ENCODE measurements at places on chromosomes 1 and 21.

GRCh38 chr1:34750610-34751009, 4.2 kb upstream of the GJB5 start:
- no peak for DNase-seq
- no peaks in the 10 kb centered on the region for H3K4me1 ChIP-seq
- H3K4me3 ChIP-seq = no peak overlapping the region
- no peaks in the 10 kb centered on the region for H3K27me3 ChIP-seq
- H3K36me3 ChIP-seq = no peaks in the 10 kb centered on the region
- H3K27ac ChIP-seq = no peak overlapping the region

- DNase-seq = peak; percentile 25
- H3K27ac ChIP-seq = no peak within 1 kb of the TSS
- H3K4me1 ChIP-seq = peaks cover 21% of the 10 kb centered on the region
- peak within 1 kb of the TSS; percentile 68 for H3K4me3 ChIP-seq
- no peaks in the 10 kb centered on the region for H3K27me3 ChIP-seq
- H3K36me3 ChIP-seq = no peaks in the 10 kb centered on the region
Measured at GRCh38 chr1:205504311-205505075, at the start of gene CDK18. Gene CDK18, plus strand, starts transcription at chr1:205504669. Its CDS starts 18,499 bp downstream, at chr1:205523168.

- H3K36me3 ChIP-seq = no peaks in the 10 kb centered on the region
- no peak overlapping the region for H3K27ac ChIP-seq
- no peaks in the 10 kb centered on the region for H3K4me1 ChIP-seq
- no peak for DNase-seq
Measured at GRCh38 chr1:107670397-107671040, 294.5 kb downstream of the VAV3 start.

GRCh38 chr1:118846443-118846842, 141.7 kb downstream of the TBX15 start:
- H3K36me3 ChIP-seq = no peaks in the 10 kb centered on the region
- DNase-seq = no peak
- H3K27ac ChIP-seq = no peak overlapping the region
- no peaks in the 10 kb centered on the region for H3K4me1 ChIP-seq

GRCh38 chr1:72218141-72218739, 64.1 kb downstream of the NEGR1 start:
- H3K27ac ChIP-seq = no peak overlapping the region
- H3K4me3 ChIP-seq = no peak overlapping the region
- no peak for DNase-seq
- no peaks in the 10 kb centered on the region for H3K36me3 ChIP-seq
- H3K27me3 ChIP-seq = no peaks in the 10 kb centered on the region

GRCh38 chr21:28337315-28337714, 655.4 kb downstream of the LTN1 start:
- DNase-seq = no peak
- no peaks in the 10 kb centered on the region for H3K27me3 ChIP-seq
- H3K36me3 ChIP-seq = no peaks in the 10 kb centered on the region
- no peak overlapping the region for H3K27ac ChIP-seq
- no peaks in the 10 kb centered on the region for H3K4me1 ChIP-seq

DNA sequence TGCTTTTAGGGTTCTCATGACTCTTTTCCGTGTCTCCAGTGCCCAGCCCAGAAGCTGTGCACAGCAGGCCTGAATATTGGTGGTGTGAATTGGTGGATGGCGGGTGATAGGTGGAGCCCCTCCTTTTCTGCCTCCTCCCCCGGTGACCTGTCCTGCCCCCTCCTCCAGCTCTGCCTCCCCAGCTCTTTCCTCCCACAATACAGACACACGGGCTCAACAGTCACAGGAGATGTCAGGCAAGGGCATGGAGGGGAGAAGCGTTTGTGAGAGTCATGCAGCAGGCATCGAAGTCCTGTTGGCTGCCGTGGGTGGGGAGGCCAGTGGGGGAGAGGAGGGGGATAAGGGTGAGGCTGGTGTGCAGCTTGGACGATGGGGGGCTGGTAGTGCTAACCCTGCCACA, 17.3 kb upstream of the TTC4 start:
- H3K4me1 ChIP-seq = no peaks in the 10 kb centered on the region
- peaks cover 3% of the 10 kb centered on the region for H3K27me3 ChIP-seq
- no peaks in the 10 kb centered on the region for H3K36me3 ChIP-seq
- DNase-seq = no peak
- H3K4me3 ChIP-seq = no peak overlapping the region

DNA sequence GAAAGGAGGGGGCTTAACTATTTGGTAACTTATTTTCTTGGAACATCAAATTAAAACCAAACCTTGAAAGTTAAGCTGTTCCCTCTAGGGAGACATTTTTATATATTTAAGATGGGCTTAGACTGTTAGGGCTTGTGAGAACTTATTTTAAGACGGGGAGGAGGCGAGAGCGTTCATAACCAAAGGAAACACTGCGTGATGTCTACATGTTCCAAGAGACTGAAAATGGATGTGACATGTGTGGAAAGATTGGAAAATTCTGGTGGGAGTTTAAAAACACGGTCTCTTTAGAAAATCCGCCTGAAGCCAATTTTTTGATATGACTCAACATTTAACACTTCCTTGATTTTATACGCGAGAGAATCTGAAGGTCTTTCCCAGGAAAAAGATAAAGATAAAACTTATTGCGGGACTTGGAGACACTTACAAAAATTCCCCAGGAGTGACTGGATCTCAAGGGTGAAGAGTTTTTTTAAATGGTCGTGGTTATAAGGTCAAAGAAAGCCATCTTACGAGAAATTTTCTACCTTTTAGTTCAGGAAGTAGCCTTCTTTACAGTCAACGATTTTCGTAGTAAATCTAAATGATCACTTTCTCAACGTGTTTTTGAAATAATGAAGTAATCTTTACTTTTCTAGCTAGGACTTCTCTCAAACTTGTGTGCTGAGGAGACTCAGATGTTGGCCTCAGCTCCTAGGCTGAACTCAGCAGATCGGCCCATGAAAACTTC, 828 bp downstream of the PNRC2 start:
- H3K4me3 ChIP-seq = peak overlapping the region; percentile 61
- peaks cover 26% of the 10 kb centered on the region for H3K36me3 ChIP-seq
- no peaks in the 10 kb centered on the region for H3K27me3 ChIP-seq
- H3K27ac ChIP-seq = peak overlapping the region; percentile 97
- H3K4me1 ChIP-seq = peaks cover 11% of the 10 kb centered on the region

Data from CD4-positive, alpha-beta T cell (primary cell).